ENCODE measurements at places on chromosomes 12 and 14.

GRCh38 chr12:27635349-27635972, 60.8 kb upstream of the REP15 start:
- DNase-seq = no peak

- no peak for DNase-seq
These were observed 128.0 kb downstream of the STXBP6 start for GRCh38 chr14:24921903-24922302.

DNA sequence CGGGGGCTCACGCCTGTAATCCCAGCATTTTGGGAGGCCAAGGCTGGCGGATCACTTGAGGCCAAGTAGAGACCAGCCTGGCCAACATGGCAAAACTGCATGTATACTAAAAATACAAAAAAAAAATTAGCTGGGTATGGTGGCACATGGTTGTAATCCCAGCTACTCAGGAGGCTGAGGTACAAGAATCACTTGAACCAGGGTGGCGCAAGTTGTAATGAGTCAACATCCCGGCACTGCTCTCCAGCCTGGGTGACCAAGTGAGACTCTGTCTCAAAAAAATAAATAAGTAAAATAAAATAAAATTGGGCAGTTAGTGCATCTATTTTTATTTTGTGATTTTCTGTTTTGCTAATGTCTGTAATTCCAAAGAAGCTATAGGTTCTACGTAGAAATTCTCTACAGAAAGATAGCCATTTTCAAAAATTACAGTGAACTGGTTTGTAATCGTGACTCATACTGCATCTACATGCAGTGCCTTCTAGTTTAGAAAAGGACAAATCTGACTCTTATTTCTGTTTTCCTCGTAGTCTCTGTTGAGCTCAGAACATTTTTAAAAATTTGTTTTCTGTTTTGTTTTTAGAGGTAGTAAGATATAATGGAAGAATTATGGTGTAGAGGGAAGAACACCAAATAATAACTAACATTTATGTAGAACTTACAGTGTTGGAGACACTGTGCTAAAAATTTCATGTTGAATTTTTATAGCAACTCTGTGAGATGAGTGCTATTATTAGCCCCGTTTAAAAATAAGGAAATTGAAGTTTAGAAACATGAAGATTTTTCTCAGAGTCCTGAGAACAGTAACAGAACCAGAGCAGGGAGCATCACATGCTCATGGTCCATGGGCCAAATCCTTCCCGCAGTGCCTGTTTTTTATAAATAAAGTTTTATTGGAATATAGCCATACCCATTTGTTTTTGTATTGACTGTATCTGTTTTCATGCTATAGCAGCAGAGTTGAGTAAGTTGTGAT, 201.2 kb downstream of the SYNE2 start:
- no peak for DNase-seq

GRCh38 chr12:87995581-87996178, 33.5 kb downstream of the C12orf50 start:
- DNase-seq = no peak

GRCh38 chr14:104686624-104687517, 2.5 kb upstream of the INF2 start:
- no peak for DNase-seq

DNA sequence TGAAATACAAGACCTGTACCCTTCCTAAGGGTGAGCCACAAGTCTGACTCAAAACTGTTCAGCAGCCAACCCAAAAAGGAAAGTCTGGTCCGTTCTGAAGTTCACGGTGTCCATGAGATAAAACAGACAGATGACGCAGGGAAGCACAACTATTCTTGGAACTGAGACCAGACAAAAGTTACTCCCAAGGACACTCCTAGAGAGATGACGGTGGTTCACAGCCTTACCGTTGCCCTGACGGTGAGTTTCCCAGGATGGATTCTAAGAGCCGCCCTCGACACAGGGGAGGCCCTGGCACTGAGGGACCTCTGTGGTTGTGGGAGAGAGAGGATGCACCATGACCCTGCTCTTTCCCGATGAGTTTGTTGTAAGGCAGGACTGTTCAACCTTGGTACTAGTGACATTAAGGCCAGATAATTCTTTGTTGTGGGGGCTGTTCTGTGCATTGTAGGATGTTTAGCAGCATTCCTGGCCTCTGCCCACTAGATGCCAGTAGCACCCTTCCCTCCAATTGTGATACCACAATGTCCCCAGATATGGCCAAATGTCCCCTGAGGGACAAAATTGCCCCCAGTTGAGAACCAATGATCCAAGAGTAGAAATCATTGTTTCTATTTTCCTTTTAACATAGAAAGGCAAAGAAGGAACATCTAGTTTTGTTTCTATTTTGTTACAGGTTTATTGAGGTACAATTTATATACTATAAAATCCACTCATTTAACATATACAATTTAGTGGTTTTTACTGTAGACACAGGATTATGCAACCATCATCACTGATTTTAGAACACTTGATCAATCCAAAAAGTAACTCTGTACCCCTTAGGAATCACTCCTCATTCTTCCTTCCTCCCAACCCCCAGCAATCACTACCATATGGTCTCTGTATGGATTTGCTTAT, 23.0 kb downstream of the OR10P1 start:
- no peak for DNase-seq

DNA sequence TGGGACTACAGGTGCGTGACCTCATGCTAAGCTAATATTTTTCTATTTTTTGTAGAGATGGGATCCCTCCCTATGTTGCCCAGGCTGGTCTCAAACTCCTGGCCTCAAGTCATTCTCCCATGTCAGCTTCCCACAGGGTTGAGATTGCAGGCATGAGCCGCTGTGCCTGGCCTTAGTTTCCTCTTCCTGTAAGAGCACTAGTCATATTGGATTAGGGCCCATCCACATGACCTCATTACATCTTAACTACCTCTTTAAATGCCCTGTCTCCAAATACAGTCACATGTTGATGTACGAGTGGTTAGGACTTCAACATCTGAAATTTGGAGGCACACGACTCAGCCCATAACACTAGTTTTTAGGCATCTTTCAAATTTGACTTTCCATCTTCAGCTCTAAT, 72.2 kb upstream of the RASSF3 start:
- no peak for DNase-seq
